ENCODE measurements at places on chromosomes 12 and 14.

GRCh38 chr12:94308612-94309011, 151.1 kb downstream of the CEP83 start:
- no peak for DNase-seq

GRCh38 chr12:48336564-48336963, 14.2 kb downstream of the ZNF641 start:
- no peak for DNase-seq

GRCh38 chr14:95486875-95487668, 29.4 kb downstream of the SYNE3 start:
- no peak for DNase-seq

DNA sequence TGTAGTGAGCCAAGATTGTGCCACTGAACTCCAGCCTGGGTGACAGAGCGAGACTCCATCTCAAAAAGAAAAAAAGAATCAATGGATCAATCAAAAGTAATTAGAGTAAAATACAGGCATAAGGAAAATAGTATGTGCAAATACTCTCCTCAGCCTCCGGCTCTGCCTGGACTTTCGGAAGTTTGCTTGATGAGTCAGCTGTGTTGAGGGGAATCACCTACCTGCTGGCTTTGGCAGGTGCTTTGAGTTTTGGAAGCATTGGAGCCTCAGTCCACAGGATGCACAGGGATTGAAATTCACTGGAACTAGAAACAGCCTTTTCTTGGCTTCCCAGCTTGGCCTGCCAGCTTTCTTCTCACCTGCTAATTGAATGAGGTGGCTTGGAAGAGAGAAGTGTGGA, 268.2 kb downstream of the PCNX1 start:
- DNase-seq, result no peak

DNA sequence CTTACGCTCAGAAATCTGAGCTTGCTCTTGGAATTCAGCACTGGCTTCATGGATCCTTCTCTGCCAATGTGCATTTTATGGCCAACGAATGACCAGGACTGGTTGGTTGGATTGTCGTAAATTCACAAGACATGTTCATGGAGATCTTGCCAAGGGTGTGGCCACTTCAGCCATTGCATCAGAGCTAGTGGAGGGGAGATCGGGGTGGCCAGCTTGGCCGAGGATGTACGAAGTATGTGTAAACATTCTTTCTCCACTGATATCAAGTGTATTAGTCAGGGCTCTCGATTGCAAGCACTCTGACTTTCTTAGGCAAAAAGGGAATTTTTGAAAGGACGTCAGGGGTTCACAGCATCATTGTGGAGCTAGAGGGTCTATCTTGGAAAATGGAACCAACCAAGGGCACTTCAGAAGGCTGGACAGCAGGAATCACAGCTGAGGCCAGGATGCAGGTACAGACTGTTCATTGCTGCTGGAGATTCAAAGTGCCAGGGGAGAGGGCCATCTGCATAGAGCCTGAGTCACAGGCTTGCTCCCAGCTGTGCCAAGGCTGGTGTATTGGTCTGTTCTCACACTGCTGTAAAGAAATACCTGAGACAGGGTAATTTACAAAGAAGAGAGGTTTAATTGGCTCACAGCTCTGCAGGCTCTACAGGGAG, 32.9 kb upstream of the ADGRD1 start:
- DNase-seq, result no peak

DNA sequence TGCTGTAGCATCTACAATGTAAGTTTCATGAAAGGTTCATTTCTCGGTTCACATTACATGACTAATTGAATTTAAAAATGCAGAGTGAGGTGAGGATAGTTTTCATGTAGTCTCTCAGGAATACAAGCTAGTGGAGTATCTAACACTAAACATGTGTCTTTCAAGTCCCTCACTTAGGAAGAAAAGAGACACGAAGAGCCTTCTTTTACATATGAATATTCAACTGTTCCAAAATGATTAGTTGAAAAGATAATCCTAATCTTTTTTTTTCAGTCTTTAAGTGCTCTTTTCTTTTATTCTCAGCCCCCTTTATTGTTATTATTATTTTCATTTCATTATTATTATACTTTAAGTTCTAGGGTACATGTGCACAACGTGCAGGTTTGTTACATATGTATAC, 10.8 kb downstream of the PRR4 start:
- DNase-seq, result no peak

GRCh38 chr12:74021937-74022336, 515.7 kb upstream of the ATXN7L3B start:
- DNase-seq, result peak; percentile 18

GRCh38 chr14:73467800-73468199, 9.5 kb upstream of the NUMB start:
- peak; percentile 36 for DNase-seq

- no peak for DNase-seq
These were observed 90.6 kb upstream of the SLCO1C1 start for GRCh38 chr12:20604408-20605067.

GRCh38 chr12:121712190-121712460, 427 bp upstream of the TMEM120B start:
- no peak for DNase-seq

GRCh38 chr12:130136509-130137039, 25.7 kb upstream of the FZD10 start:
- no peak for DNase-seq

- DNase-seq, result no peak
These were observed 4.9 kb upstream of the KRT5 start for GRCh38 chr12:52524898-52525591.

- DNase-seq, result no peak
These were observed 141.3 kb downstream of the EMP1 start for GRCh38 chr12:13337791-13338190.

DNA sequence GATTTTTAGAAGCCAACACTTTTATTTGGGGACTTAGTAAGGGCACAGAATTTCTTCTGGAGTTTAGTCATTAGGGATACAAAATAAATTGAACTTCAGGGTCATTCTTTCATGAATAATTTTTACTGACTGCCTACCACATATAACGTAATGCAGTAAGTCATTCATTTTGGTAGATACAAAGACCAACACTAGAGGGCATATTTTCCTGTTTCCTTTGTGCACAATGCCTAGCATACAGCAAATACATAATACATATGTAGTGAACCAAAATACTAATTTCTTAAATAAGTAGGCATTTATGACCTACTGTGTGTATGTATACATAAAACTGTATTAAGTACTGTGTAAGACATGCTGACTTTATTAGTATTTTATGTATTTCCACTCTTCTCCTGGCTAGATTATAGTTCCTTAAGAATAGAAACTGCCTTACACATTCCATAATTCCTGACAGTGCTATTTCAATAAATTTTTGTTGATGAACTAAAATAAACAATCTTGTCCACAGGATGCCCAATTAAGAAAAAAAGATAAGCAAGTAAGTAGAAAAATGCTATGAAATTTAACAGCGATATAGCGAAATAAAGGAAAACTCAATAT, 47.9 kb downstream of the PPP1R12A start:
- DNase-seq, result no peak

GRCh38 chr14:22646570-22647254, 2.6 kb upstream of the OR6J1 start:
- DNase-seq, result no peak

GRCh38 chr14:104898870-104899510, 25.7 kb upstream of the PLD4 start:
- DNase-seq, result no peak

DNA sequence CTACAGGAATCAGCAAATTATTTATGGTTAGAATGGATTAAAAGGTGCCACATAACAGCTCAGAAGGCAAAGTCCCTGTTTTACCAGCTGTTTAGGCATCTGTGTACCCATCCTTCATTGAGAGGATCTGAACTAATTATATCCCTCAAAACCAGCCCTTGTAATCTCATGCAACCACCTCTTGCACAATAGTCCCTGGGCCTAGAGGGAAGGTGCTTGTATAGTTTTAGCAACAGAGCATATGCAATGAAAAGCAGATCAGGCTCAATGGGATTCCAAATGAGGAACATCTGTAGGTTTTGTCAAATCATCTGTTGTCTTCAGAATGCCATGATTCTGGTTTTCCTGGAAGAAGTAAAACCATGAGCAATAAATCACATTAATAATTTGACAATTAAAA, 26.0 kb upstream of the GLIPR1L2 start:
- no peak for DNase-seq

DNA sequence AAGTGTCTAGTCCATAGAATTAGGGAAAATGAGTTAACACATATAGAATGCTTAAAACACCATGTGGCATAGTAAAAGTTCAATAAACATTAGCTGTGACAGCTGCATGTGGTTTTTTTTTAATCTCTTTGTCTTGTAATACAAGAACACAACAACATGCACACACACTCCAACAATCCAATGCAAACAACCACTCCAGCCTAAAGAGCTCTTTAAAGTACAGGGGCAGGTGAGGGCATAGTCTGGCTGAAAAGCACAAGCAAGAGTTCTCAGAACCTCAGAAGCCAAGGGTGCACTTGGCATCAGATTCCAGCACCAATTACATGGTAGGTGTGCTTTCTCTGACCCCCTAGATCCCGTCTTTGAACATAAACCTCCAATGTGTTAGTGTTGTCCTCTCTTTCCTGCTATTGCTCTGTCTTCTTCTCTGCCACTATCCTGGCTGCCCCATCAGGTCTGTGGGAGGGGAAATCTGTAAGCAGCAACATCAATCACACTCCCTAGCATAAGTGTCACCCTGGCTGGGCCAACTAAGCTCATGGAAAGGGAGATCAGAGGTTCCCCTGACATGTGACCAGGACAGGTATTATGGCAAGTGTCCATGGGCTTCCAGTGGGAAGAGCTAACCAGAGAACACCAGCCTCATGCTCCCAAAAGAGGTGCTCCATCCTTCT, 91.0 kb downstream of the SLC8A3 start:
- DNase-seq, result no peak

DNA sequence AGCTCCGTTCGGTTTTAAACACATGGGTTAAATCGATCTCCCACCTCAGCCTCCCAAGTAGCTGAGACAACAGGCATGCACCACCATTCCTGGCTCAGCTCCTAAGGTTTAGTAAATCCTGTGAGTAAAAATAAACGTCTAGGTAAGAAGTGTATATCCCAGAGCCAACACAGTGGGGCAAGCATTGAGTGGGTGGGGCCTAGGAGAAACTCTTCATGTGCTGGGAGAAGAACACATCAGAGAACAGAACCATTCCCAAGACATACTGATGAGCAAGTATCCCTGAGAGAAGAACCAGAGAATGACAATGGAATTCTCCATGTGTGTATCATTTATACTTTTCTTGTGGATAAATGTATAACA, 86.3 kb downstream of the SEC23A start:
- DNase-seq, result no peak

- DNase-seq, result no peak
These were observed 271.4 kb downstream of the RPS29 start for GRCh38 chr14:49314737-49315136.

DNA sequence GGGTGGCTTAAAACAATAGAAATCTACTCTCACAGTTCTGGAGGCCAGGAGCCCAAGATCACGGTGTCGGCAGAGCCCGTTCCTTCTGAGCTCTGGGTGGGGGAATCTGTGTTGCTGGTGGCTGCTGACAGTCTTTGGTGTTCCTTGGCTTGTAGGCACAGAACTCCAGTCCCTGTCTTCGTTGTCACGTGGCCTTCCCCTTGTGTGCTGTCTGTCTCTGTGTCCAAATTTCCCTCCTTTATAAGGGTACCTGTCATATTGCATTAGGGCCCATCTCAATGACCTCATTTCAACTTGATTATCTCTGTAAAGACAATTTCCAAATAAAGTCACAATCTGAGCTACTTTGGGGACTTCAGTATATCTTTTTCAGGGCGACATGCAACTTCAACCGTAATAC, 81.6 kb downstream of the CCDC92 start:
- no peak for DNase-seq

GRCh38 chr12:14959916-14960496, 1.4 kb downstream of the ARHGDIB start:
- DNase-seq, result no peak

GRCh38 chr12:29234965-29235626, 86.0 kb downstream of the FAR2 start:
- no peak for DNase-seq

GRCh38 chr14:100065942-100066574, 836 bp downstream of the EVL start:
- DNase-seq, result peak; percentile 83

DNA sequence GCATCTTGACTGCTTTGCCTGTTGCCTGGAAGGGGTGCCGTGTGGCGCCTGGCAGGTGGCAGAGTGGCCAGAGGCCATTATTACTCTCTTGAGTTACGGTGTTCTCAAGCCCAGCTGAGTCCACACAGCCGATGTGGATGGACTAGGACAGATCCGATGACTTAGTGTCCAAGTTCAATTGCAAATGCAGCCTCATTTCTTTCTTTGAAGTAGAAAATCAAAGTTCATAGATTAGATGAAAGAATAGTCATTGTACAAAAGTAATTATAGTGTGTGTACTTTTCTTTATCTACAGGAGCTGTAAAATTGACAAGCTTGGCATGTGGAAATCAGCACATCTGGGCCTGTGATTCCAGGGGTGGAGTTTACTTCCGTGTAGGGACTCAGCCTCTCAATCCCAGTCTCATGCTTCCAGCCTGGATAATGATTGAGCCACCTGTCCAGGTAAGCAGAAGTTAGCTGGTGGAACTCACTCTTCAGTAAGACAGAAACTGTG, 44.7 kb downstream of the ANKRD9 start:
- no peak for DNase-seq

- DNase-seq, result no peak
These were observed 2.6 kb upstream of the OSBPL8 start for GRCh38 chr12:76562130-76562529.
